Right cardiac atrium (tissue), 5 donors: ENCODE measurements at places on chromosomes 2 and 18. TPM values are rescaled to one million over a fixed set of nuclear protein-coding genes. Genes with fewer than 3 reads are reported as not detected.

DNA sequence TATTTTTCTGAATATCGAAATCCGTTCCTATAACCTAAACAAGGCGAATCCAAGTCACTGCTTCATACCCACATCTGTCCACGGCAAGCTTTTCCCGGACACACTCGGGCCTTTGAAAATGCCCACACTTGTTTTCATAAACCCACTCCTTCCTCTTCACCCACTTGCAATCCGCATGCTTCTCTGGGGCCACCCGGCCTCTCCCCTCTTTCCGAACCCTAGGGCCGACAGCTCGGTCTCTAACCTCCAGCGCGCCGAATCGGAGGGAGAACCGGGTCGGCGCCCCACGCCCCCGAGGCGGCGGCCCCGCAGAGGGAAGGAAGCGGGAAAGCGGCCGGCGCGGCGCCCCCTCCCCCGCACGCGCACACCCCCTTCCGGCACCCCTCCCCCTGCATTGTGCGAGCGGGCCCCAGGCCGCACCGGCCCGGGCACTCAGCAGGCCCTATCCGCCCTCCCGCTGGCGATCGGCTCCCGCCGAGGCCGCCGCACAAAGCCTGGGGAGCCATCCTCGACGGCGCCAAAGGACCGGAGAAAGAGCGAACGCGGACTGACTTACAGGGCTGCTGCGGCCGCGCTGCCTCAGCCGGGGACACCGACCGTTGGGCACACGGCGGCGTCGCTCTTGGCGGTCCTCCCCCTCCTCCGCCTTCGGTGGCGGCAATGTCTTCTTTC lies 467 bp downstream of the PUM2 start:
- DNase-seq = peak; percentile 83

AGAP1 gene
- 24.1 TPM for total RNA-seq

CLHC1 gene
- 9.0 TPM for total RNA-seq

MYOM1 gene
- total RNA-seq = 337 TPM

- no peak for DNase-seq
Observed at GRCh38 chr2:197369228-197369932, 58.8 kb upstream of the ANKRD44 start.

GRCh38 chr2:158667586-158667985 lies 127.5 kb upstream of the DAPL1 start:
- DNase-seq = no peak

- no peak for DNase-seq
Observed at GRCh38 chr2:99865818-99866676, 276.3 kb downstream of the AFF3 start.

PIEZO2 gene
- 0.54 TPM for total RNA-seq

GRCh38 chr18:23115683-23116096 lies 19.6 kb upstream of the CABLES1 start:
- DNase-seq = no peak

DNA sequence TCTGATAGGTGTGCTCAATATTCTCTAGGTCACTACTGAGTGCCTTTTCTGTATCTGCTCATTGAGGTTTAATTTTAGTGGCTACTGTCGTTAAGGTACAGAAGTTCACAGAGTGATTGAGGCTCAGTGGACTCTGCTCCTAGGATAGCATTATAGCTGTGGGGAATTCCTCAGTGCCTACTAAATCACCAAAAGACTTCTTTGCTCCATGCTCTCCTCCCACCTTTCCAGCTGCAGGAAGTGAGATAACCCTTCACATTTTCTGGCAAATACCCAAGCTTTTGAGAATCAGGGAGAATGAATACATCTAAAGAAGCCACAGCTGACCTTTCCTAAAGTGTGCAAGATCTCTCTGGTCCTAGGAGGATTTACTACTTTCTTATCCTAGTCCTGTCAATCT lies 95.2 kb upstream of the FSIP2 start:
- DNase-seq = no peak

DNA sequence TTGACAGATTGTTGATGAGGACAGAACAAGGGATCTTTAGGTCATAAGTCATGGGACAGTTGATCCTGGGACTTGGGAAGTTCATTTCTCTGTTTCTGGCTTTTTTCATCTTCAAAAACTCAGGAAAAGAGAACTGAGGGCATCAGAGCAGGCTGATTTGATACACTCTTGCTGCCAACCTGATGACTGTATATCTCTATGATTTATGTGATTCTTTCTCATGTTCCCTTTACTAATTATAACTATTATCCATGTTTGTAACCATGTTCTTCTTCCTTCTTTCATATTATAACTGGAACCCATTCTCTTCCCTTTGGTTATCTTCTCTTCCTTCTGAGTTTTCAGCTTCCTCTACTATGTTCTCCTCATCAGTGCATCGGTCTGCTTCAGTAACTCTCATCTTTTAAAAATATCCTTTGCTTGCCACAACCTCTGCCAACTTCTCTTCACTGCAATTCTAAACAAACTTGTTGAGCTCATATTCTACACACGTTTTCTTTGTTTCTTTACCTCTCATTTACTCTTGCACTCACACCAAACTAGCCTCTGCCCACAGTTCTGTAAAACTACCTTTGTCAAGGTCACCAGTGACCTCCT lies 13.5 kb downstream of the RASGRP3 start:
- no peak for DNase-seq

- DNase-seq = no peak
Observed at GRCh38 chr2:17515652-17516051, 2.6 kb downstream of the RAD51AP2 start.

- DNase-seq = no peak
Observed at GRCh38 chr18:48320639-48320945, 88.6 kb downstream of the ZBTB7C start.

DNA sequence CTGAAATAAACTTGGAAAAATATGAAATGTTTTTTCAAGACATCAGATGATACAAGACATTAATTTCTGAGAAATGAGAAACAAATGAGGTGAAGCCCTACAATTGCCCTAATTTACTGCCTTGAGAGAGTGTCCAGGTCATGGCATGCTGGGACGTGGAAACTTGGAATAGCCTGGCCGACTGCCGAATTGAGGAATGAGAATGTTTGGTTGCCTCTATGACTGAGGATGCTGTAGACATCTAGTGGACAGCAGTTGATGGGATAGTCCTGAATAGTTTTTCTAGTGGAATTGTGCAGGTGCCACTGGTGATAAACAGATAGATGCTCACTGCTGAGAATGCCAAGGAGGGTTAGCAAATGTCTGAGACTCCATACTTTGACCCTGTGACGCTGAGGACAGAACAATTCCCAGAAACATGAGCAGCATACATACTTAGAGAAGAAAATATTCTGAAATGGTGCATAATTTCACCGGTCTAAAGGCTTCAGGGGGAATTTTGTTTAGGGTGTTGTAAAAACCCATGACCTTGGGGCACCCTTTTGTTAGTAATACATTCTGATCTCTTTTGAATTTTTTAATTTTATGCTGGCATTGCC lies 56.5 kb upstream of the CWC22 start:
- no peak for DNase-seq

ICA1L gene
- 17.7 TPM for total RNA-seq

- DNase-seq = no peak
Observed at GRCh38 chr2:48948400-48949125, 193.0 kb upstream of the LHCGR start.

TBR1 gene
- total RNA-seq = not detected

RRM2 gene
- total RNA-seq = 1.3 TPM

GRCh38 chr18:75156139-75156750 lies 52.7 kb downstream of the PTGR3 start:
- no peak for DNase-seq

DNA sequence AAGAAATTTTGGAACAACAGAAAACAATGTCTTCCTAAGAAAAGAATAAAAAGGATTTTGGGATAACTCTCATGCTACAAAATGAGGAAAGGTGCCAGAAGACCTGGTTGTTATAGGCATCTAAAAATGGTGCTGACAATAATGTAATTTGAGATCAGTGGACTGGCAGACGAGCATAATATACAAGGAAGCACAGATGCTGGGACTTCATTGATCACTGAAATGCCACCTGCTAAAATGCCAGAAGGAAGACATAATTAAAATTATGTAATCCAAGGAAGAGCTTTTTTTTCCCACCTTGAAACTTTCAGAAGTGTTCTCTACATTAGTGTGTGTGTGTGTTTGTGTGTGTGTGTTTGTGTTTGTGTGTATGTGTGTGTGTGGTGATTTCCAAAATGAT lies 535.9 kb downstream of the XIRP2 start:
- no peak for DNase-seq

MYO7B gene
- total RNA-seq = 0.45 TPM

DNA sequence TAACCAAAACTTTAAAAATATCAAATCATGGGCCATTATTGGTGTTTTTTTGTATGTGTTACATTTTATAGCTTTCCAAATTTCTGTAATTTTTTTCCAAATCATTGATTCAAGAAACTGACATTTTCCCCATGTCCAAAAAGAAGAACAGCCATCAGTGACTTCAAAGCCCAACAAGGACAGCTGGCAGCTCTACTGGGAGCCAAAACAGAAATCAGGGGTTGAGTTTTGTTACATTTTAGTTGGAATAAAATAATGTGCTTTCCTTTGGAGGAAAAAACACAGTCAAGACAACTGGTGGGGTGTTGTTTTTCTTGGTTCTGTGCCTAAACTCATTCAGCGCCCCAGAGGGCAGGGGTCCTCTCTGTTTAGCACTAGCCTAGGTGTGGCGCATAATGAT lies 23.8 kb downstream of the AKAIN1 start:
- no peak for DNase-seq
